Ureter (tissue), 1 donor: ENCODE measurements at places on chromosomes 4 and X. TPM values are rescaled to one million over a fixed set of nuclear protein-coding genes. Genes with fewer than 3 reads are reported as not detected.

DNA sequence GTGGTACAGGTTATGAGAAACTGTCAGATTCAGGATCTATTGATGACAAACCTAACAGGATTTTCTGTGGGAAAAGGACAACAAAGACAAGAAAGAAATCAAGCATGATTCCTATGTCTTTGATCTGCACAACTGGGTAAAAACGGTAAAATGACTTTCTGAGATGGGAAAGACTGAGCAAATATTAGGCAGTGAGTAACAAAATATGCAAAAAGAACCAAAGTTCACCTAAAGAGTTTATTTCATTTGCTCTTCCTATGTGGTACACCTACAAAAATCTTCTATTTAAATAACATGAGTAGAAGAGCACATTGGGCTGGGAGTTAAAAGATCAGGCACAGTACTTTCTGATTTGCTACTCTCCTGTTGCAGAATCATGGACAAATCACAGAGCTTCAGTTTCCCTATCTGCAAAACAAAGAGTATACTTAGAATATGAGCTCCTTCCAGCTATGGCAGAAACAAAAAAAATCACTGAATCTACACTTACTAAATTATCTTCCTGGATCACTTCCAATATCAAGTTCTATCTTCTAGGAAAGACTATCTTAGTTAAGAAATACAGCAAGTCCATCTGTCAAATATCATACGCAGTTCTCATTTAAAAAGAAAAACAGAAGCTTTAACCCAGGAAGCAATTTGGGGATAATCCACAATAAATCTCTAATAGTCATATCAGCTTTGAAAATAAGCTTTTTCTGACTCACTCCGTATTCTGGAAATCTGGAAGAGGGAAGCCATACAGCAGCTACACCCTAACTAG lies 37.4 kb downstream of the NFXL1 start:
- no peak for DNase-seq

GRCh38 chr4:157271166-157271869 lies 50.8 kb downstream of the GRIA2 start:
- DNase-seq, result no peak

DNA sequence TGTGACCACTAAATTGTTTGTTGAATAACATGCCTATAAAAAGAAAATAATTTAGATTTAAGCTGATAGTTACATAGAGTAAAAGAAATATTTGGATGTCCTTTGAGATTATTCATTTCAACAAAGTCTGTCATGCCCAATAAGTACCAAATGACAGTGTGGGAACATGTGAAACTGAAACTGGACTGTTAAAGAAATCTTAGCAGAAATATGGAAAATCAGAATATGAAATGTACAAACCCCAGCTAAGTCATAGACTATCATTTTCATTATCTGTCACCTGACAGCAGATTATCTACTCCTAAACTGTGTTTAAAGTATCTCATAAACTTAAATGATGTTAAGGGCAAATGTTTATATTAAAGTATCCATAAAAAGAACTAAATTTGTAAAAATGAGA lies 437.8 kb upstream of the FAM241A start:
- DNase-seq, result no peak

GRCh38 chrX:42289492-42290385 lies 366.4 kb upstream of the CASK start:
- no peak for DNase-seq

GRCh38 chr4:26261405-26261804 lies 59.4 kb upstream of the RBPJ start:
- DNase-seq, result no peak

GRCh38 chrX:5586726-5587125 lies 641.9 kb downstream of the NLGN4X start:
- DNase-seq, result no peak

DNA sequence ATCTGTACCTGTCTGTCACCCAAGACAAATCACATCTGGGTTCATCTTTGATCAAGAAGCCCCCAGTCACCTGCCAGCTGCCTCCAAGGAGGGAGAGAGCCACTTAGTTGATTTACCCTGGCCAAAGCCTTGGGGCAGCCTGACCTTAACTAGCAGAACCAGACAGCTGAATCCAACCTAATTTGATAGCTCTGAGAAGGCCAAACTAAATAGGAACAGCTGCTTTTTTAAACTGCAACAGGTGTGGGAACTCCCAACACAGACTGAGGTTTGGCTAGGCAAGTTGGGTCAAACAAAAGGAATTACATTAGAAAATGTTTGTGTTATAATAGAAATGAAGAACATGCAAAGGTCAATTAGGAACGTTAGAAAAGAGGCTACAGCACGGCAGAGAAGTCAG lies 375.7 kb downstream of the NLGN4X start:
- DNase-seq, result no peak

DNA sequence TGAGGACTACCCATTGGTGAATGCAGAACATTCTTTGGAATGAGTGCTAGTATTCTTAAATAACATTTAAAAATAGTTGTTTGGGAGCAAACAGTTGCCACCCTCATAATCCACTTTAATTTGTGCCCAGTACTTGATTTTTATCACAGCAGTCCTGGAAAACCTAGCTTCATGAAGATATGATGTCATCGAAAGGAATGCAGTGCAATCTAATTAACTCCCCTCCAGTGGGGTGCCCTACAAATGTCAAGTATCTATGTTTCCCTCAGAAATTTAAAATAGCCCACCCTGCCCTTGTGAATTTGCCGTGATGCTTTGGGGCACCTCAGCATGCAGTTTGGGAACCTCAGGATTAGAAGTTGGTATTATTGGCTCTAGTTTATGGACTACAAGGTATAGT lies 5.4 kb downstream of the RAB9A start:
- no peak for DNase-seq

DNA sequence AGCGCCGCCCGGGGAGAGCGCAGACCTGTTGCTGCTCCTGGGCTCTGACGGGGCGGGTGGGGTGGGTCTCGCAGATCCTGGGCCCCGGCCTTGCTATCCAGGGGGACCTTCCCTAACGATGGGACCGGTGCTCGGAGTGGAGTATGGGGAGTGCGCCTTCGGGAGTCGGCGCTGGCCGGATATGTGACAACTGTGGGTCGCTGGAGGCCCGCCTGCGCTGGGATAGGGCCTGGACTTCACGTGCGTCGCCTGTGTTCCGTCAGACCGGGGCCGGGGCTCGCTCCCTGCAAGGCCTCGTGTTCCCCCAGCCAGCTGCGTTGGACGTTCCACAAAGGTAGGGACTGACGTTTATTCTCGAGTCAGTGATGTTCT lies 1.3 kb downstream of the TBL1X start:
- peak; percentile 59 for DNase-seq

- no peak for DNase-seq
These were observed 272.9 kb downstream of the CFAP299 start for GRCh38 chr4:80608281-80608980.

GRCh38 chr4:170425040-170425439 lies 335.3 kb upstream of the AADAT start:
- DNase-seq, result no peak

DNA sequence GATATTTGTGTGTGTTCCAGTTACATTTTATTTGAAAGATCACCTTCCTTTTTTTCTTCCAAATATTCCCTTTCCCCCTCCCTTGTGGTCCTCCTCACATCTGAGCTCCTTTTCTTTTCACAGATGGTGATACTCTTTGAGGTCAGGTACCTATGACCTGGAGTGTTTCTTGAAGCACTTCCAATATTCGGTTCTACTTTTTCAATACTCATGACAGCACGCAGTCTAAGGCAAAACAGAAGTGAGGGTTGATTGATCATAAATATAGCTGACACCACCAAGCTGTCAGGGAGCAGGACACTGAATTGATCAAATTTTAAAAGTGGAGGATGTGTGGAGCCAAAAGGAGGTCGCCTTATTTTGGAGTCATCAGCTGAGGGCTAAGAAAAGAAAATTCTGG lies 334.4 kb upstream of the MAGEB2 start:
- no peak for DNase-seq

GRCh38 chr4:56425518-56425917 lies 9.9 kb downstream of the PPAT start:
- no peak for DNase-seq

BLOC1S4 gene
- total RNA-seq, result 14.6 TPM

SULT1E1 gene
- 6.0 TPM for total RNA-seq

GPRIN3 gene
- total RNA-seq, result 3.5 TPM

GPR82 gene
- total RNA-seq, result 0.26 TPM
